ENCODE measurements at places on chromosomes 4 and X.

DNA sequence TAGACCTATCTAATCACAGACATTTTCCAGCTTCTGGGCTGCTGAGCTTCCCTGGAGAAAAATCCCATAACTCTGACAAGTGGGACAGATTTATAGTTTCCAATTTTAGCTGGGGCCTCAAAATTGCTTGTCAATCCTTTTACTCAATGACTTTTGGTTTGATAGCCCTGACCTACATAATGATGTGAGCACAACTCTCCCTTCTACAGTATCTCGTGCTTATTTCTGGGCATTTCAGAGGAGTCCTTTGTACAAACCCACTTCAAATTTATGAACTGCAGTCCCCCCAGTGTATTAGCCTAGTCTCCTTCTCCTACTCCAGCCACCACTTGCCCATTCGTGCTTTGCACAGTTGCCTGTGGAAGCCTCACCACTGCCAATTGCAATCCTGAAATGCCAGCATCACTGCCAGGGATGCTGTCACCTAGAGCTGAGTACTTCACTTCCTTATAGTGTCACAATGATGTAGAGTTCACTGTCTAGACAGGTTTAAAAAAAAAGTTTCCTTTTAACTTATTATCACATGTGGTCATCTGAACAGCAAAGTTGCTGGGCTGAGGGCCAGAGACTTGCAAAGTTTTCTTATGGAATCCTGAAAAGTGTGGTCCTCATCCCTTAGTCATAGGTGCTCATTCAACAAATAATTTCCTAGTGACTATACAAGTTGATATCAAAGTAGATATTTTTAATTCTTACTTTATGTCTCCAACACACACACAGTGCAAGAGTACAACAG, 21.2 kb downstream of the TRAM1L1 start:
- DNase-seq: no peak

- DNase-seq: no peak
These were observed 162.7 kb upstream of the KLF8 start for GRCh38 chrX:56069299-56069931.

GRCh38 chr4:182188622-182189021, 54.6 kb upstream of the TENM3 start:
- no peak for DNase-seq

DNA sequence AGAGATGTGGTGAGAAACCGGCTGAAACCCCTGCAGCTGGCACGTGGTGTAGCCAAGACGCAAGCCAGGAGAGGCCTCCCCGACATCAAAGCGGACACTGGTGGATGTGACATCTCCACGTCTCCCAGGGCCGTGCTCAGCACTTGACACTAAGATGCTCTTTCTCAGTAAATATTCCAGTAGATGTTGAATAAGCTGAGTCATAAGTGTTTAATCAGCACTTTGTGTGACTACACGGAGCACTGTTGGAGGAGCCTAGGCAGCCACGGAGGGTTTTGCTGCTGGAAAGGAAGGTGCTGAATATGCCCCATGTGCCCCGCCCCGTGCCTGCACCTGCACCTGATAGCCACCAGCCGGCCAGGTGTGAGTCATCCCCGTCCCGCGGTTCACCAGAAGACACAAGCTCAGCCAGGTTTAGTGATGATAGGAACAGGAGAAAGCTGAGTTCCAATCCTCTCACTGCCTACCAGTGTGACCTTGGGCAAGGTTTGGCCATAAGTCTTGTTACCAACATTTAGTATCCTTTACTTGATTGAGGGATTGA, 29.0 kb upstream of the C4orf50 start:
- peak; percentile 27 for DNase-seq

DNA sequence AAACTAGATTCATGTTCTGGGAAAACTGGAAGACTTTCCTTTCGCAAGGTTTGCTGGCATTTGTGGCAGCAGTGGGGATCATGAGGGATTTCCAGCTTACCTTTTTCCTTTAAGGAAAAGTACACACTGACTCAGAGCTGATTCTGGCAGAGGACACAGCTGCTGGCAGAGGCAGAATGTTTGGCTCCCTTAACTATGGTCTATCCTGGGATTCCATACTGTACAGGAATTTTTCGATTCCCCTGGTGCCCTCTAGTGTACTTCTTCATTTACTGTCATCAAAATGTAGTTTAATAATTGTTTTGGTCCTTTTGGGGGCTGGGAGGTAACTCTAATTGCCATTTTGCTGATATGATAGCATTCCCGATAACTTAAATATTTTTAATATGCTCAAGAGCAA, 152.7 kb downstream of the GABRG1 start:
- no peak for DNase-seq

- DNase-seq: no peak
These were observed 142.3 kb downstream of the PCDH18 start for GRCh38 chr4:137389911-137390520.

GRCh38 chr4:174627473-174627872, 105.2 kb upstream of the HPGD start:
- DNase-seq: no peak

DNA sequence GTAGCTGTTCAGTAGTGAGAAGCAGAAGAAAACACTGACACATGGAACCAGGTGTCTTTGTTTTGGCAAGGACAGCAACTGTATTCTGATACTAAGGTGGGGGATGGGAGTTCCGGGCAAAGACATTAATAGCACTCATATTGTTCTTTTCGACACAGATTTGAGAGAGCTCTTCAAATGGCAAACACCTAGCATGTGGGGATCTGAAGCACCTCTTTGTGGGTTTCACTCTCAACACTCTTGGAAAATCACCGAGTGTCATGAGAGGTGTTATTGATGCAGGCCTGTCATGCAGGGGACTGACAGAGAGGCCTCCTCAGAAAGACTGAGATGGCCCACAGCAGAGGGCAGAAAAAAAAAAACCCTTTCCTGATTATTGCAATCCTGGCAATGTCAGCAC, 228.4 kb upstream of the VCX start:
- no peak for DNase-seq

DNA sequence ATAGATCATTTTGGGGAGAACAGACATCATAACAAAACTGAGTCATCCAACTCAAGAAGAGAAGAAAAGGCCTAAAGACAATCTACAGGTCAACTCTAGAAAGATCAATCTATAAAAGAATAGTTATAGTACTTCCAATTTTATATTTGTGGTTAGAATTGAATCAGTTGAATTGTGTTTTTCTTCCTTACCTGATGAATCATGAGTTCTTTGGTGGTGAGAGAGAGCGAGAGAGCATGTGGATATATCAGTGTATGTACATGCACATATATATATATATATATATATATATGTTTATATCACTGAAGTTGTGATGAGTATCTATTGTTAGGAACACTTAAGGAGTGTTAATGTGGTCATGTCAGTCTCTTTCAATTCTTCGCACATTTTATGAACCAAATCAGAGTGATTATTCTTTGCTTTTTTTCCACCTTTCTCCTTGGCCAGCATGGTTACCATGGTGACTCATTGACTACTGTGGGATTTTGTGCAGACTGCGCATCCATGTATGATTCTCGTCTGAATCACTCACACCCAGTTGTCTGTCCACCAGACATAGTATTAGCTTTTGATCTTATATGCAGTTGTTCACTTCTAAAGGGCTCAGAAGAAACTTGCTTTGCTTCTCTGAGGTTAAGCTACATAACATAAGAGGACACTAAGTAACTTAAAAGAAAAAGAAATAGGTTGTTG, 90.4 kb upstream of the RAB40AL start:
- no peak for DNase-seq

DNA sequence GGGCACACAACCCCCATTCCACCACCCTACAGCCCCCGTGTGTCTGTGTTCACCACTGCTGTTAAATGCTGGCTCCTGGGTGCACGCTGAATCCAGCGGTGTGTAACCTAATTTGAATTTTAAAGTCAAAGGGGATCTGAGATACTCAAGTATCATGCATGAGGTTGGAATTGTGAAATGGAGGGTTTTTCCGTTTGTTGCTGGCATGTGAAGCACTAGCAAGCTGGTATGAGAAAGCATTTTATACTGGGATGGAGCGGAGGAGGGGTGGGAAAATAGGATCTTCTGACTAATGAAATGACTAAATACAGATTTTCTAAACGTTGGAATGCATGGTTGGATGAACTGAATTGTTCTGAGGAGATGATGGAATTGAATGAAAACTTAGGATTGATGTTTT, 36.9 kb upstream of the FAT1 start:
- no peak for DNase-seq

GRCh38 chrX:86023811-86024210, 23.5 kb downstream of the CHM start:
- DNase-seq: no peak

GRCh38 chr4:175776217-175776616, 35.8 kb downstream of the GPM6A start:
- no peak for DNase-seq

DNA sequence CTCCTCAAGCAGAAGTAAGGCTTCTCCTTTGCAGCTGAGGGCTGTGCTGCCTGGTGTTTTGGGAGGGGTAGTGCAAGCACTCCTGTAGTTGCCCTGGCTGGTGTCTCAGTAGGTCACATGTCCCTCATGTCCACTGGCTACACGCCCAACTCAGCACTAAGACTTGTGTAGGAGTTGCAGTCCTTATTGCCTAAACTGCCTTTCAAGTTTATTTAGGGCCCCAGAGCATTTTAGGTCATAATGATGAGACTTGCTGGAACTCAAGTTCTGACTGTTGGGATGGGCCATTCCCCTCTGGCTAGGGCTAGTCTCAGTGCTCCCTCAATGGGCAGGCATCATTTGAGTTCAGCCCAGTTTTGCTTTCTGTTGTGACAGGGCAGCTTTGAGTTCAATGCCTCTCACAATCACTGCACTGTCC, 44.1 kb downstream of the PPM1K start:
- no peak for DNase-seq

GRCh38 chr4:5478697-5479096, 229.7 kb downstream of the EVC2 start:
- DNase-seq: no peak

- no peak for DNase-seq
These were observed 98.8 kb downstream of the KLHL4 start for GRCh38 chrX:87616371-87616770.

DNA sequence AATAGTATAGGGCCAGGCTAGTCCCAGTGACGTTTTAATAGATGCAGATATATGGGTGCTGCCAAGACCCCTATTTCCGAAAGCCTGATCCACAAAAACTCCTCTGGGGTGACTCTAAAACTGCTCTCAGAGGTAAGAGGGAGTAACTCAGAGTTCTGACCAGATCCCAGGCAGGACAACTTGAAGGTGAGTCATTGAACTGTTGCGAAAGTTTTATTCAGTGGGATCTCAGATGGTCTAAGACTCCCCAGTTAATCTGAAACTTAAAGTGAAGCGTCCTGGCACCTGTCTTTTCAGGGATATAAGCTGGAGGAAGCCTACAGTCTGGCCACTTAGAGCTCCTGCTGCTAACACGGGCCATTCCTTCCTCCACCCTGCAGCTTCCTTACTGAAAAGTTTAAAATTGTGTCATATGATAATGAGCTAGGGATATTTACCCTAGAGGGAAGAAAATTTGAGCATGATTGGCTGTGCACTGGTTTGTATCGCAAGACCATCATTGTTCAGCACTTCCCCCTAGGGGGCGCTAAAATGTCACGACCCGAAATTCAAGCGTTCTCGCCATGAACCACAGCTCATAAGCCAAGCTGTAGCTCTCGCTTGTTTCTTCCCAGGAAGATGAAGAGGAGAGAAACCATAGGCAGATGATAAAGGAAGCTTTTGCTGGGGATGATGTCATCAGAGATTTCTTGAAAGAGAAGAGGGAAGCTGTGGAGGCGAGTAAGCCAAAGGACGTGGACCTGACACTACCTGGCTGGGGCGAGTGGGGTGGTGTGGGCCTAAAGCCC, 19.5 kb downstream of the UTP14A start:
- DNase-seq: peak; percentile 76

GRCh38 chrX:155148724-155149537, 67.3 kb upstream of the VBP1 start:
- peak; percentile 36 for DNase-seq

- peak; percentile 8 for DNase-seq
These were observed 56.9 kb upstream of the PRPS1 start for GRCh38 chrX:107571296-107571998.

- DNase-seq: no peak
These were observed 5.7 kb downstream of the ELK1 start for GRCh38 chrX:47644557-47645091.

- DNase-seq: peak; percentile 83
These were observed 29.6 kb upstream of the CHRNA9 start for GRCh38 chr4:40305328-40306170.

DNA sequence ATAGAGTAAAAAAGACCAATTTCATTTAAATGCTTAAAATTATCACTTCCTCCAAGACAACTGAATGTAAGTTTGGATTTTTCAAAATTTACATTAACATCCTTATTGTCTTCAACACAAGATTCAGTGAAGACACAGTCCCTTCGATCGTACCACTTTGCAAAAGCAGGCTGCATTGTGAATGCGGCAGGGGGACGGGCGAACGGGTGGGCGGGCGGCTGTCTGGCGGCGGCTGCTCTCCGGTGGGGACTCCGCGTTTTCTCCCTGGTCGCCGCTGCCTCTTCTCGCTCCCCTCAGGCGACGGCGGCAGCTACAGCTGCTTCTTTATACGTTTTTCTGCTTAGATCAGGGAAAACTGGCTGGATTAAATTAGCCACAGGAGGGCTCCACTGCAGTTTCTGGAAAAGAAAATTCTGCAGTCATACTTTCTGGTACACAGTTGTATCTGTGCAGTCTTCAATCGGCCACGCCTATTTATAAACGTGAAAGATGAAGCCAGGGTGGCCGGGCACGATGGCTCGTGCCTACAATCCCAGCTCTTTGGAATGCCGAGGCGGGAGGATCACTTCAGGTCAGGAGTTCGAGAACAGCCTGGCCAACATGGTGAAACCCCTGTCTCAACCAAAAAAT, 33.9 kb upstream of the HPF1 start:
- DNase-seq: peak; percentile 35

GRCh38 chr4:25860586-25861279, 2.1 kb downstream of the SEL1L3 start:
- no peak for DNase-seq

DNA sequence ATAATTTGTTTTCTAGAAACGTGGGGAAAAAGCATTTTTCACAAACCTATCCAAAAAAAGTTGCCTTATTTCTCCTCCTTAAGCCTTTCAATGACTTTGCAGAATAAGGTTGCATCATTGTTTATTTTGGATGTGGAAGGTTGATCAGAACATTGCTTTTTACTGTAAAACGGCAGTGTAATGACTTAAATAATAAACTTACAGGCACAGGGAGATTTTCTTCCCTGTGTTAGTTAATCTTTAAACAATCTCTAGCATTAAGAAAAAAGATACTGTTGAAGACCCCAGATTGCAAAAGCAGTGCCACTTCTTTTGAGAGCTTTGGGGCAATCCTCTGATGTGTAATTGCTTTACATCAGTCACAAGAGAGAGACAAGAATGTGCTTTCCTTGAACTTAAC, 153.4 kb downstream of the ARX start:
- no peak for DNase-seq

DNA sequence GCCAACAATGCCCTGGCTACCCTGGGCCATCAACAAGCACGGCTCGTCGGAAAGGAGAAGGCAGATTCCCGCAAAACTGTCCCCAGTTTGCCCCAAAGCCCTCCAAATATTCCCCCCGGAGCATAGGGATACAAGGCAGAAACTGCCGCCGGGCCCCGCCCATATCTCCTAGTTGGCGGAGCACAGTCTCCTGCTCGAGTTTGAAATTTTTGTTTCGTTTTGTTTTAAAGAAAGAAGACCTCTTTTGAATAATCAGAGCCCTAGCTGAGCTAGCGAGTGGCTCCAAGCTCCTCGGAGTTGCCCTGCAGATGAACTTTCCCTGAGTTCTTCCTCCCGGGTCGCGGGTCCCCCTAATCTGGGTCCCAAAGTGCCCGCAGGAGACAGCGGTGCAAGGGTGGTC, 138.1 kb upstream of the ZIC3 start:
- no peak for DNase-seq
